Foreskin fibroblast (primary cell): ENCODE measurements at places on chromosomes 7 and 10.

GRCh38 chr10:62651341-62651740 is 153.2 kb upstream of the ADO start:
- DNase-seq: no peak

GRCh38 chr7:113392421-113392820 is 274.1 kb upstream of the SMIM30 start:
- no peak for DNase-seq

DNA sequence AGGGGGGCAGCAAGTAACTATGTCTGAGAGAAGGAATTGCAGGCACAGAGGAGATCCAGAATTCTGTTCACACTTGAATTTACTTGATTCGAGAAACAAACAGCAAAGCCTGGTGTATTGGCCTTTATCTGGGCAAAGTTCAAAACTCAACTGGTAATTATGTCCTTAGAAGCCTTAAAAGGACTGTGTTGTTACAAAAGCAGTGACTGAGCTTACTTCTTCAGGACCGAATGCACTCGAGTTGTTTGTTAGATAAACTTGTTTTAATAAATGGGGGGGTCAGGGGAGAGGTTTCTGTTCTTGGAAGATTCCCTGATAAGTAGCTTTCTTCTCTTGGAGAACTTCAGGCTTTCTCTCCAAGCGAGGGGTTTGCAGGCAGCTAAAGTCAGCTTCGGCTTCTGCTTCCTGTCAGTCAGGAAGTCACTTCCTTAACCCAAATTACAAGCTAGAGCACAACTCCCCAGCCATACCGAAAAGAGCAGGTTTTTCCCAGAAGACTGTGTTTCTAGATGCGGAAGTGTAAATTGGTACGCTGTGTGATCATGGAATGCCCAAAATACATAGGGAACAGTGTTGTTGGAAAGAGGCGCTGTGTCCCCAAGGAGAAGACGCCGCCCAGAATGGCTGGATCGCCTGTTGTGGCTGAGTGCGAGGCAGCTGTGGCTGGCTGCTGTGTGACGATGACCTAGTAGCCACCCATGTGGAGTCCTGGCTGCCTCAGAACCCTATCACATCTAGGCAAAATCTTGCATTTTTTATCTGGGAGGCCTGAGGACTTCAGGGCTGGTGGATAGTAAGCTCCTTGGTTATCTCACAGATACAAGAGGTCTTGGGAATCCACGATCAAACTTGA is 110.4 kb downstream of the TCF7L2 start:
- DNase-seq: peak; percentile 46

- DNase-seq: peak; percentile 37
These were observed 860 bp downstream of the ZEB1 start for GRCh38 chr10:31319602-31320549.

GRCh38 chr10:69527961-69528360 is 45.3 kb downstream of the NEUROG3 start:
- no peak for DNase-seq

DNA sequence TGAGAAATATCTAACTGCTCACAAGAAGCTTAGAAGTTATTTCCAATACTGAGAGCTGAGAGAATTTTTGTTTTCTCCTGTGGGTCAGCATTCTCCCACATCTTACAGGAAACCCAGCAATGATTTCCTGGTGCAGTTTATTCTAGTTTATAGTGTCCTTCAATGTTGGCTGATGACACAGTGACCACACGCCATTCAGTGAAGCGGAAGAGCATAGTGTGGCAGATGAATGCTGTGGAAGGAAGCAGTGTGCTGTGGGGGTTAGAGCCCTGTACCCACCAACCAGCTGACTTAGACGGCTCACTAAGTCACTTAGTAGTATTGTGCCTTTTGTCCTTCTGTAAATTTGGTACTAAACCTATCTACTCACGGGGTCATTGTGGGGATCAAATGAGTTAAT is 1.4 kb upstream of the TMEM26 start:
- no peak for DNase-seq

- DNase-seq: peak; percentile 84
These were observed 42.3 kb upstream of the SGCE start for GRCh38 chr7:94698275-94698674.

DNA sequence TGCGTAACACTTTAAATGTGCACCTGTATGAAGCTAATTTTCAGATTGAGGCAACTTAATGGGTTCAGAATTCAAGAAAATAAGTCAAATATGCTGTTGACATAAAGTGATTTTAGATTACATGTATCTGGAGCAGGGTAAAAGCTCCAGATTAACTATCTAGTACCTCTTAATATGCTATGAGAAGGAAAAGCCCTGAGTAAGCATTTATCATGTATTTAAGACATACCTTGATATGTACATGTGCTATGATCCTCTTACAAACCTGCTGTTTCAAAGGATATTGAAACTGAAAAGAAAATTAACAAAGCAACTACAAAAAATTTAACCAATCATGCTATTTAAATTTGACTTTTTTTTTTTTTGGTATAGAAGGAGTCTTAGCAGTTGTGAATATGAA is 4.5 kb downstream of the SPAG6 start:
- no peak for DNase-seq

- no peak for DNase-seq
These were observed 112.5 kb downstream of the MAD1L1 start for GRCh38 chr7:2120251-2120660.

GRCh38 chr10:96138102-96138501 is 8.0 kb downstream of the ZNF518A start:
- DNase-seq: no peak

DNA sequence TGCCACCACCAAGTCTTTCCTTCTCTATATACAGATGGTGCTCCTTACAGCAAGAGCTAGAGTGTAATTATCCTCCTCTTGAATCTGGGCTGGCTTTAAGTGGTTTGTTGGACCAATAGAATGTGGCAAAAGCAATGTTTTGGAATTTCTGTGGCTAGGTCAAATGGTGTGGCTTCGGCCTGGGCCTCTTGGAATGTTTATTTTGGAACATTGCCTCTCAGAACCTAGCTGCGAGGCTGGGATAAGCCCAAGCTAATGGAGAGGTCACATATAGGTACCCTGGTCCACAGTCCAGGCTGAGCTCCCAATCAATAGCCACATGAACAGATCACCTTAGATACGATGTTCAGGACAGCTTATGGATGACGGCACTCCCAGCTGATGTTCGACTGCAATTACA is 556.7 kb downstream of the TYW1 start:
- no peak for DNase-seq

DNA sequence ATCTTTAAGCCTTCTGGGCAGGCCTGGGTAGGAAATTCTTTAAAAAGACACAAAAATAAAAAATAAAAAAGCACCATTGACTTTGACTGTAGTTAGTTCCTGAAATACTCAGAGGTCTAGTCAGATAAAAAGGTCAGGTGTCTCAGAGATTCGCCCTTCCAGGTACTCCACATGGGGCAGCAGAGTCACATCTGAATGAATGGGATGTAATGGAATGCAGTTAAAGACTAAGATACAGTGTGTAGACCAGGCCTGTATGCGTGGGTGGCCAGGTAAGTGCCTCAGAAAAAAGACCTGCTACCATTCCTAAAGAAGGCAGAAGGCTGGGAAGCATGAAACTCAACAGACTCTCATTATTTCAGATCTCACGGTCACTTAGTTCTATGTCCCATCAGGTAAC is 68.6 kb upstream of the SEM1 start:
- no peak for DNase-seq

GRCh38 chr7:35424869-35425495 is 171.1 kb upstream of the TBX20 start:
- peak; percentile 63 for DNase-seq

DNA sequence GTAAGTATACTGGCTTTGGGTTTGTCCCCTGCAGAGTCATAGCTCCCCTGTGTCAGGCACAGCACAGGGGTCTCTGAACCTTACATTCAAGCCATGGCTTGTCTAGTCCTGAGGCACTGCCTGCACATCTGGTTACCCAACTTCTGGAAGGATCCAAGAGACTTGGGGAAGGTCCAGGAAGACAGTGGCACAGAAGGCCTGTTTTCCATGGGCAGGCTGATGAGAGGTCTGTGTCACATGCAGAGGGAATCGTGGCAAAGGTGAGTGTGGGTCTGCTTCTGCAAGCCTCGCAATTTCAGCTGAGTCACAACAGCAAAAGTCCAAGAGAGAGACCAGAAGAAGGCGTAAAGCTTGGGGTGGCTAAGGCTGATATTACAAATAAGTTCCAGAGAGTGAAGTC is 28.4 kb upstream of the BMPR1A start:
- DNase-seq: no peak

- DNase-seq: no peak
These were observed 48.5 kb downstream of the NXPH1 start for GRCh38 chr7:8481752-8482446.

GRCh38 chr10:31134311-31134952 is 102.8 kb upstream of the ZNF438 start:
- peak; percentile 42 for DNase-seq
